ENCODE measurements at places on chromosomes 3 and 15.

DNA sequence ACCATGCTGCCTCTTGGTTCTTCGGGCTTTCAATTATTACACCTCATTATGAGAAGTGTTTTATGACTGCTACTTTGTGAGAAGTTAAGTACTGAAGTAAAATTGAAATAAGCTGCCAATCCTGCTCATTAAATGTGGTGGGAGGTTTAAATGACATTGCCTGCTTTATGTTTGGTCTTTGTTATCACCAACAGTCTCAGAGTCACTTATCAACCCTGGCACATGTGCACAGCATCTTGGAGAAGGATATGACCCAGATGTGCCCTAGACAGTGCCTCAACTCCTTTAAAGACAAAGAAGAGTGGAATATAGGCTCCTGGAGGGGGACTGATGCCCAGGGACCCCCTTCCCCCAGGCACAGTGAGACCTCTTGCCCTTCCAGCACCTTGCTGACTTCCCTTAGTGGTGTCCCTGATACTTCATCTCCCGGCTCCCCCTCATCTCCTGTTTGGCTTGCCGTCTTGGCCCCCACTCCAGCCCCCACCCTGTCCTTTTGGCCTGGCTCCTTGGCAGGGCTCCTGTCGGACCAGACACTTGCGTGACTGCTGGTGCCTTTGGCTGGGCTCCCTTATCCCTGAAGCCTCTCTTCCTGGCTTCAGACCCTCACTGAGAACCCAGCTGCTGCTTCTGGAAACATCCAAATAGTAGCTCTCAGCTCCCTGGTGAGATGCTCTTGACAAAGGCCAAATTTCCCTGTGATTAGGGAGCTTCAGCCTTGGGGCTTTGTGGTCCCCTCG, 39.8 kb downstream of the ARHGAP31 start:
- DNase-seq = no peak

DNA sequence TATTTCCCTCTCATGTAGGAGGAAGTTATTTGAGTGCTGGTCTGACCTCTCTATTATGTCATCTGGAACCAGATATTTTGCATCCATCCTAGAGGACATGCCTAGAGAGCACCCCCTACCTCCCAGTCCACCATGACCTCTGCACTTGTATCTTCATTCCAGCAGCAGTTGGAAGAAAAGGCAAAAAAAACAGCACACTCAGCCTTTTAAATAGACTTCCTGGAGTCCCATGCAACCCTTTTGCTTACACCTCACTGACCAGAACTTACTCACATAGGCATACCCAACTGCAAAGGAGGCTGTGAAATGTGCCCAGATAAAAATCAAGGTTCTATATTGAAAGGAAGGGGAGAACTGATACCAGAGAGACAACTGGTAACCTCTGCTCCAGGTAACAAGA, 92.3 kb upstream of the FHIT start:
- no peak for DNase-seq

DNA sequence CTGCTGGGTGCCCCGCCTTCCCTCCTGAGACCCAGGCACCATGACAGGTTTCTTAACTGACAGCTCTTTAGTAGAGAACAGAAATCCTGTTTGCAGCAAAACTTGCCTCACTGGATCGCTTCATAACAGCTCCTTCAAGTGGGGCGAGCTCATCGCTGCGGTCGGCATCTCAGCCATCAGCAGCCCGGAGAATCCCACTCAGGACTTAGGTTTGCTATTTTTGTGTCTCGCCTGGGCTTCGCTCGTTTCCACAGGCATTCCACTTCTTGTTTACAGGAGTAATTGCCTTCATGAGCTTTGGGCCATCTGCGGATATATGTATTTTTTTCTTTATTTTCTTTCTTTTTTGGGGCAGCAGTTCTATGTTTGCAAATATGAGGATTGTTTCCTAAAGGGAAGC, 15.7 kb downstream of the KLF13 start:
- no peak for DNase-seq

DNA sequence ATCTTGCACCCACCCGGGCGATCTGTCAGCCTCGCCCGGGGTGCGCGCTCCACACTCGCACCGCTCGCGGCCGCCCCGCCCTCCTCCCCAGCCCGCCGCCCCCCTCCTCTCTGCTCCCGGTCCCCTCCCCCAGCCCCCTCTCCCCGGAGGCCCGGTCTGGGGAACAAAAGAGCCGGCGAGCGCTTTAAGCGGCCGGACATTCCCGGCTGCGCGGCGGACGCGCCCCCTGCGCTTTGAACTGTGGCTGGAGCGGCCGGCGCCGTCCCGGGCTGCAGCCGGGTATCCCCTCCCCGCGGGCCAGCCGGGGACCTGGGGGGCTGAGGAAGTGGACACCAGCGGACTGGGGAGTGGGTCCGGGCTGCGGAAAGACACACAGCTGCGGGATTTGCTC, at the start of gene IGDCC3:
IGDCC3 (minus strand) TSS at position 27 of the 391 bp plus-strand sequence. CDS start 214 bp downstream, outside the sequence.
- no peak for DNase-seq

- DNase-seq = no peak
Observed at GRCh38 chr3:48612309-48612708, 2.9 kb upstream of the UQCRC1 start.

DNA sequence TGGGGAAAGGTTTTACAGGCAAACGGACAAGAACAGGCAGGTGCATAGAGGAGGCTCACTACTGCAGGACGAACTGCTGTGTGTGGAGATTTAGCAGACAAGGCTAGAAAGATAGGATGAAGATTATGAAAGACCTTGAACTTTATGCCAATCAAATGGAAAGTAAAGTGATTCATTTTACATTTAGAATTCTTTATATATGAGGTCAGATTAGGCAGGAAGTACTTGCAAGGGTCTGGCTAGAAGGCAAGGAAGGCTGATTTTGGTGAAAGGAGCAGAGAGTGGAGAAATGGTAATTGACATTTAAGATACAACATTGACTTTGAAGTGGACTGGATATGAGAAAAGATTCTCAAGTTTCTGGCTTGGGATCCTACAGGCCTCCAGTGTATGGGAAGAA, 33.6 kb downstream of the PLSCR4 start:
- DNase-seq = no peak

DNA sequence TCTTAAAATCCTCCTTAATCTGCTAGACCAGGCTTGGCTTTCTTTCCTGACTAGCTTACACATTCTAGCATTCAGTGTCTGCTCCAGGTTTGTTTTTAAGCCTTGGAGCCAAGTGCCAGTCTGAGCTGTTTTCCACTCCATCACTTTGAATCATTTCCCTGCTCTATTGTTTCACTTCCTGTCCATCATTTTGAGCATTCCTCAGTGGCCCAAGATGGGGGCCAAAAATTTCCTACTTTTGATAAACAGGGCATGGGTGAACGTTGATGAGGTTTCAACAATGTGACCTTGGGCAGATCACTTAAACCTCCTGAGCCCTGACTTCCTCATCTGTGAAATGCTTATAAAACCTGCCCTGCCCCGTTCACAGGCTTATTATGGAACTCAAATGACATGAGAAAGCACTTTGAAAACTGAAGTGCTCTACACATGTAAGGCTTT, 4.4 kb downstream of the CYP19A1 start:
- peak; percentile 16 for DNase-seq

DNA sequence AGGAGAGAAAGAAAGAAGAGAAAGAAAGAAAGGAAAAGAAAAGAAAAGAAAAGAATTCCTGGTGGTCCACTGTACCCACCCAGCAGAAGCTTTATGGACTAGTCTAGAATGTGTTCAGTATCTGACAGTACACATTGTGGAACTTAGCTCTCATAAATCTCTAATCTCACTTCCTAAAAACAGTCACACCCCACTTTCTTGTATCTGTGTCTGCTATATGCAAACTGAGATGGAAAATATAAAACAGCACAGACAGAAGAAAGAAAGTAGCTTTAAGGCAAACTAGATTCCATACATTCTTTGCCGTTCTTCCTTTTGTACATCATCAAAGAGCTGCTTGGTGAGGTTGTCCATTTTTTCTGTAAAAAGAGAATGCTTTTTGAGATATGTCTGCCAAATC, 41.1 kb upstream of the GNB5 start:
- DNase-seq = no peak

- peak; percentile 33 for DNase-seq
Observed at GRCh38 chr15:89129123-89129815, 41.0 kb downstream of the ABHD2 start.

DNA sequence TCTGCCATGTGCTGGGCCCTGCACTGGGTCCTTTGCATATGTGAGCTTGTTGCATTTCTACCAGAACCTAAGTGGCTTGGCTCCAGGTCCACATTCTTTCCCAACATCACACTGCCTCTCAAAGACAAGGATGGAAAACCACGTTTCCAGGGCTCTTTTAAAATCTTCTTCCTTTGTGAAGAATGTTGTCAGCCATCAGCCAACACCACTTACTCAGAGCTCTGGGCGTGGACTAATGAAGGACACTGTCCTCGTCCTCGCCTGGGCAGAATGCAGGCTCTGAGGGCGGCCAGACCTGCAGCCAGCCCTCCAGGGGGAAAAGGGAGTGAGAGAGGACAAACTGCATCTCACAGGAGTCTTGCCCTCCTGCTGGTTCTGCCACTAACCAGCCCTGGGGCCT, 49.7 kb downstream of the MAGEF1 start:
- DNase-seq = no peak

- no peak for DNase-seq
Observed at GRCh38 chr3:54755756-54756155, 172.1 kb downstream of the LRTM1 start.

DNA sequence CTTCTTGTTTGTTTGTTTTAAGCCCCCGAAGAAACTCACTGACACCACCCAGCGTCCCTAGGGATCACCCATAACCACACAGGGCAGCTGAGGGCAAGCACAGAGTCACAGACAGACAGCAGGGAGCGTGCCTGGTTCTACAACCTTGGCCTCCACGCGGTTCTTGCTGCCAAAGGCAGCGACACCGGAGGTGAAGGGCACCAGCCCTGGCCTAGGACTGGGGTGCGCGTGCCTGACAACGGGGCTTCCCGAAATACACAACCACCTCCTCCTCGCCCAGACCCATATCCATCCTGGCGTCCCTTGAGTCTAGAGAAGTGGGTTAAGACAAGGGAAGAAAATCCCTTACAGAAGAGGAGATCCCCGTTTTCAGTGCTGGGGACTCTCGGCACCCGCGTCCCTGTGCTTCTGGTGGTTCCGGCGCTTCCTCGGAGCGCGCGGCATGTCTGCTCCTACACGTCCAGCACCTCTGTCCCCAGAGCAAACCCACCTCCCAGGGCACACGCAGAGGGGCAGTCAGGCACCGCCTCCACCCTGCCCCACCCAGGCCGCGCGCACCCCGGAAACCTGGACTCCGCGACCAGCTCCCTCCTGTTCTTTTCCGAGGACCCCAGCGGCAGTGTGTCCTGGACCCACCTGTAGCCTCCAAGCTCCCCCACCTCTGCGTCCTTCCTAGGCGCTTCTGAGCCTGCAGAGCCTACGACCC, 911 bp downstream of the RFTN1 start:
- DNase-seq = no peak

DNA sequence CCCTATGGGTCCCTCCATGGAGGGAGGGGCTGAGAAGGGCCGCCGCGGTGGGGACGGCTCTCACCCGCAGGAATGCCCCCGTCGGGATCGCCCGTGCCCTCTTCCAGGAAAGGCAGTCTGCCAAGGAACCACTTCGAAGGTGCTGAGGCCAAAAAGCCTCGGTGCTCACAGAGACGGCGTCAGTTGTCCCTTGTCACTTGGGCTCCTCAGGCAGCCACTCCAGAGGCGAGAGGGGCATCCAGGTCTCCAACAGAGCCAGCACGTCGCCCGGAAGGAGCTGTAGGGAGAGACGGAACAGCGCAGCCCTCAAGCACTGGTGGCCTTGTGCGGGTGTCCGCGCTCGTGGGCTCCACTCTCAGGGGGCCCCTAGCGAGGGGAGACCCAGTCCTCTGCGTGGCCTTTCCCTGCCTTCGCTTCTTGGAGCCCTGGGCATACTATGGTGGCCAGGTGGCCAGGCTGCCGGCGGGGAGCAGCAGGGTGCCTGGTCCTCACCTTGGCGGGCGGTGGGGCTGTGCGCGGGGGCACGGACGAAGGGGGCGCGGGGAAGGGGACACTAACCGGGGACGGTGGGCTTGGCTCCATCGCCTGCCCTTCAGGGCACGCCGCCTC, 994 bp downstream of the MESP1 start:
- no peak for DNase-seq

- DNase-seq = no peak
Observed at GRCh38 chr15:94286583-94286982, 55.2 kb downstream of the MCTP2 start.

GRCh38 chr15:96736384-96736783, 405.9 kb downstream of the NR2F2 start:
- no peak for DNase-seq

GRCh38 chr15:33660151-33660550, 308.1 kb upstream of the CHRM5 start:
- no peak for DNase-seq

- no peak for DNase-seq
Observed at GRCh38 chr3:88038566-88038965, 20.2 kb downstream of the CGGBP1 start.

DNA sequence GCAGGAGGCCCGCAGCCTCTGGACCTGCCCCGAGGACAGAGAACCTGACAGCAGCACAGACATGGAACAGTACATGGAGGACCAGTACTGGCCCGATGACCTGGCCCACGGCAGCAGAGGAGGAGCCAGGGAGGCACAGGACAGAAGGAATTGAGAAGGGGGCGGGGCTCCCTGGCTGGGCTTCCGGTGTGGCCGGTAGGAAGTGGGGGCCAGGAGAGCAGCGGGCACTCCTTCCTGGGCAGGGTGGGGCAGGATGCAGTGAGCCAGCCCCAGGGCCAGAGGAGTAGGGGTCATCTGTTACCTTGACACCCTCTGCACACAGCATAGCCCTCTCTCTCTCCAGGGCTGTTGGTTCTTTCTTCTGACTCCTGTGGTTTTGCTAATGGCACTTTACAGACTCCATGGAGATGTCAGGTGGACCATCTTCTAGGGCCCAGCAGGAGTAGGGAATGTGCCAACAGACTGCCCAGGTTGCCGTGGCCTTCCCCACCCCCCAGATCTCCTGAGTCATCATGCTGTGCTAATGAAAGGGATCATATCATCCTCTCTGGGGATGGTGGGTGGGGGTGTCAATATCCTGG, 8.6 kb upstream of the ISG20 start:
- no peak for DNase-seq

DNA sequence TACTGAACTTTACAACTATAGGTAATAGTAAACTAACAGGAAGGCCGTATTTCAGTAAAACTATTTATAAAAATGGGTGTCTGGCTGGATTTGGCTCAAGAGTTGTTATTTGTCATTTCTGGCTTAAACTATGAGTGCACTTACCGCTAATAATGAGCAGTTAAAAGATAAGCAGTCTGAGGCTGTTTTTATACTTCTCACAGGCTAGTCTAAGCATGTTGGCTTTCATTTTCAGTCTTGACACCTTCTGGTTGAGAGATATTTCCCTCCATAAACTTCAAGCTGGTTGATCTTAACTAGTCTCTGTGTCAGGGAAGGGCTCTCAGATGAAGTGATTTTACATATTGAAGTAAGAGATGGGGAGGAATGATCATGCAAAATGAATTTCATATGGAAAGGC, 96.1 kb downstream of the RSRC1 start:
- no peak for DNase-seq

DNA sequence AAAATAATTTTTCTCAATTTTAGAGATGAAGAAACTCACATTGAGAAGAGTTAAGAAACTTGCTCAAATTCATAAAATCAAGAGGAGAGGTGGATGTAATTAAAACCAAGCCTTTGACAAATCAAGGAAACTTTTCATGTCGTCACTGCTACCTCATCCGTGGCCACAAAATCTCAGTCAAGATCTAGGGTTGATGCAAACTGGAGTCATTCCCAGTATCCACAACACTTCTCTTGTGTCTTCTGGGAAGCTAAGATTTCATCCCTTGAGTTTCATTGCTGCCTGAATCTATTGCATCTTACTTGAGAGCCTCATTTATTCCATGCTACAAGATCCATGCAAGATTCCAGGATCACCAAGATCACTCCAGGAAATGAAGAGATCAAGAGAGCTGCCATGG, 5.4 kb upstream of the FBN1 start:
- no peak for DNase-seq

Measured in NCI-H1436 (cell line).